ENCODE measurements at places on chromosomes 12 and 14. TPM values are rescaled to one million over a fixed set of nuclear protein-coding genes. Genes with fewer than 3 reads are reported as not detected.

RNFT2 gene
- total RNA-seq, result 6.6 TPM

LRRIQ1 gene
- total RNA-seq, result not detected

TGFB3 gene
- 200 TPM for total RNA-seq

FAM222A gene
- total RNA-seq, result 1.5 TPM

NFATC4 gene
- 93.4 TPM for total RNA-seq

TMEM63C gene
- 8.7 TPM for total RNA-seq

TAS2R20 gene
- 0.82 TPM for total RNA-seq

PRH2 gene
- not detected for total RNA-seq

BAG5 gene
- total RNA-seq, result 23.2 TPM

PLEKHD1 gene
- 0.08 TPM for total RNA-seq

AJUBA gene
- 56.5 TPM for total RNA-seq

DDN gene
- total RNA-seq, result 0.10 TPM

- no peaks in the 10 kb centered on the region for H3K27me3 ChIP-seq
- H3K36me3 ChIP-seq, result peaks cover 1% of the 10 kb centered on the region
- H3K27ac ChIP-seq, result peak overlapping the region; percentile 49
- no peak for DNase-seq
- H3K4me3 ChIP-seq, result no peak overlapping the region
- peaks cover 25% of the 10 kb centered on the region for H3K4me1 ChIP-seq
Observed at GRCh38 chr14:56002342-56002741, 115.9 kb upstream of the PELI2 start.

DNA sequence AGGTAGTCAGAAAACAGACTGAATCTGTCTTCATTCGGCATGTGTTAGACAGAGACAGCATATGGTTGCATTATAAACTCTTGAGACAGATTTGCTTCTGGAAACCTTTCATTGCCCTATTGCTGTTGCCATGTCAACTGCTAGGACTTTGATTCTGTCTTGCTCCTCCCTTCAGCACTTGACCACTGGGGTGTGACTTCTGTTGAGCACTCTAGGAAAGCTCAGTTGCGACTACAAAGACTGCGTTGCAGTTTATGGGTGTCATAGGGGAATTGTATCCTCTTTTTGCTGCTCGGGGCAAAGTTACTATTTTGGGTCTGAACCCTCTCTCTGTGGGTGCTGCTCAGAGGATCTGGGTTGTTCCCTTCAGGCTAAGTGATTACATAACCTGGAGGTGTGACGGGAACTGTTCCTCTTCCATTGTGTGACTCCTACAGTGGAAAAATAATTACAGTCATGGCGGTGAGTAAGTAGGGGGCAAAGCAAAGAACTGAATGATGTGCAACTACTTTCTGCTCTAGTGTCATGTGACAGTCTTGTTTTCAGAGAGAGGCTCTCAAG is 44.3 kb upstream of the TRIM9 start:
- H3K4me1 ChIP-seq, result no peaks in the 10 kb centered on the region
- H3K36me3 ChIP-seq, result peaks cover 2% of the 10 kb centered on the region
- no peaks in the 10 kb centered on the region for H3K27me3 ChIP-seq
- no peak overlapping the region for H3K4me3 ChIP-seq
- DNase-seq, result no peak
- H3K27ac ChIP-seq, result no peak overlapping the region

- no peak overlapping the region for H3K4me3 ChIP-seq
- H3K36me3 ChIP-seq, result no peaks in the 10 kb centered on the region
- no peaks in the 10 kb centered on the region for H3K4me1 ChIP-seq
- H3K27me3 ChIP-seq, result peaks cover 13% of the 10 kb centered on the region
- no peak overlapping the region for H3K27ac ChIP-seq
Observed at GRCh38 chr12:111386885-111387284, 18.0 kb upstream of the PHETA1 start.

- H3K27ac ChIP-seq, result peak overlapping the region; percentile 27
- H3K36me3 ChIP-seq, result peaks cover 18% of the 10 kb centered on the region
- H3K27me3 ChIP-seq, result no peaks in the 10 kb centered on the region
Observed at GRCh38 chr14:92726135-92726932, 22.1 kb downstream of the LGMN start.

GRCh38 chr14:98962118-98962517 is 309.9 kb downstream of the BCL11B start:
- H3K4me1 ChIP-seq, result peaks cover 3% of the 10 kb centered on the region
- no peaks in the 10 kb centered on the region for H3K36me3 ChIP-seq
- H3K27me3 ChIP-seq, result peaks cover 43% of the 10 kb centered on the region
- DNase-seq, result no peak
- H3K27ac ChIP-seq, result no peak overlapping the region
- no peak overlapping the region for H3K4me3 ChIP-seq

GRCh38 chr12:45517381-45517780 is 212.1 kb upstream of the ARID2 start:
- DNase-seq, result no peak
- H3K4me1 ChIP-seq, result no peaks in the 10 kb centered on the region
- peaks cover 6% of the 10 kb centered on the region for H3K27me3 ChIP-seq
- H3K4me3 ChIP-seq, result no peak overlapping the region
- no peak overlapping the region for H3K27ac ChIP-seq

- no peaks in the 10 kb centered on the region for H3K36me3 ChIP-seq
- no peak overlapping the region for H3K4me3 ChIP-seq
- H3K27me3 ChIP-seq, result peaks cover 2% of the 10 kb centered on the region
- peaks cover 21% of the 10 kb centered on the region for H3K4me1 ChIP-seq
Observed at GRCh38 chr12:124168016-124168786, 126.7 kb upstream of the RFLNA start.

DNA sequence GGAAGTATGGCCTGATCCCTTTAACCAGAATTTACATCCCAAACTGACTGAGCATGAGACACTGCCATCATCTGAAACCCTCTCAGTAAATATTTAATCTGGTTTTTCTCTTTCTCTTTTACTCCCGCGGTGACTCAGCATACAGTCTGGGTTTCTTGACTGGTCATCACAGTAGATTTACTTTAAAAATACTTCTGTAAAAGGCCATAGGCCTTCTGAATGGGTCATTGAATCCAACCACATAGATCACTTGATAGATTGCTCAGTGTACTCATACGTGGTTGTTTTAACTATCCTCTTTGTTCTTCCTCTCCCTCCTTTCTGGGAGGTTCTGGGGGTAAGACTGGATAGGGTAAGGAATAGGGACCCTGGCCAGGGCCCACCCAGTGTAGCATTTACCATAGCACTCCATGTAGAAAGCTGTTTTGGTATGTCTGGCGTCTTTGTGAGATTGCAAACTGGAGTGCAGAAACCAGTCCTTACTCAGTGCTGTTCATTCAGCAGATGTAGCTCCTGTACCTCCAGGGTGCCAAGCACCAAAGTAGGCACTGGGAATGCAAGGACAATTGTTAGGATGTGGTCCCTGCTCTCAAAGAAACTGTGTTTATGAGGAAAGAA is 165.7 kb downstream of the SRGAP1 start:
- H3K4me1 ChIP-seq, result peaks cover 68% of the 10 kb centered on the region
- DNase-seq, result no peak
- peak overlapping the region; percentile 77 for H3K27ac ChIP-seq

GRCh38 chr12:130288206-130288605 is 49.5 kb upstream of the PIWIL1 start:
- H3K4me1 ChIP-seq, result peaks cover 17% of the 10 kb centered on the region
- H3K27ac ChIP-seq, result peak overlapping the region; percentile 68
- no peak overlapping the region for H3K4me3 ChIP-seq
- no peaks in the 10 kb centered on the region for H3K27me3 ChIP-seq

- no peak for DNase-seq
- no peaks in the 10 kb centered on the region for H3K36me3 ChIP-seq
- peaks cover 41% of the 10 kb centered on the region for H3K4me1 ChIP-seq
- peak overlapping the region; percentile 95 for H3K27ac ChIP-seq
Observed at GRCh38 chr12:26195641-26196420, 458 bp downstream of the SSPN start.

- no peaks in the 10 kb centered on the region for H3K4me1 ChIP-seq
- no peak overlapping the region for H3K27ac ChIP-seq
- H3K4me3 ChIP-seq, result no peak overlapping the region
- H3K27me3 ChIP-seq, result peaks cover 35% of the 10 kb centered on the region
Observed at GRCh38 chr14:36605506-36605857, 23.1 kb upstream of the NKX2-8 start.

GRCh38 chr12:59086126-59086525 is 165.8 kb upstream of the LRIG3 start:
- H3K27me3 ChIP-seq, result no peaks in the 10 kb centered on the region
- peaks cover 58% of the 10 kb centered on the region for H3K4me1 ChIP-seq
- H3K36me3 ChIP-seq, result no peaks in the 10 kb centered on the region
- no peak for DNase-seq
- H3K4me3 ChIP-seq, result peak overlapping the region; percentile 6

- H3K27ac ChIP-seq, result no peak overlapping the region
- DNase-seq, result no peak
- no peaks in the 10 kb centered on the region for H3K36me3 ChIP-seq
- no peaks in the 10 kb centered on the region for H3K27me3 ChIP-seq
- peaks cover 6% of the 10 kb centered on the region for H3K4me1 ChIP-seq
Observed at GRCh38 chr14:84323450-84323849, 1206.5 kb upstream of the FLRT2 start.

DNA sequence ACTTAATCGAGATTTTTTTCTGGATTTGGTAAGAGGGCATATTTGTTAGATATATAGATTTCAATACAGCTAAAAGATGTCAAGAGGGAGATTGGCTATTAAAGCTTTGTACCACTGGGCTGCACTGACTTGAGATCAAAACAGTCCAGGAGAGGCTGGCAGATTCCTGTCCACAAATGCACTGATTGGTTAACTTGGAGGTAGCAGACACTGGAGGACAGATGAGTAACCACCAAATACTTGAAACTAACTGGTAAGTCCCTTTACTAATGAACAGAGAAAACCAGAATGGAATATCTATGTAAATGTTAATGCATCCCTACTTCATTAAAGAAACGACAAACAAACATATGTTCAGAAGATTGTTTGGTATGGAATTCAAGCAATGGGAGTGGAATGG is 416.6 kb downstream of the LRIG3 start:
- H3K27ac ChIP-seq, result no peak overlapping the region
- H3K4me1 ChIP-seq, result peaks cover 27% of the 10 kb centered on the region
- no peaks in the 10 kb centered on the region for H3K27me3 ChIP-seq
- H3K36me3 ChIP-seq, result no peaks in the 10 kb centered on the region
- H3K4me3 ChIP-seq, result no peak overlapping the region

DNA sequence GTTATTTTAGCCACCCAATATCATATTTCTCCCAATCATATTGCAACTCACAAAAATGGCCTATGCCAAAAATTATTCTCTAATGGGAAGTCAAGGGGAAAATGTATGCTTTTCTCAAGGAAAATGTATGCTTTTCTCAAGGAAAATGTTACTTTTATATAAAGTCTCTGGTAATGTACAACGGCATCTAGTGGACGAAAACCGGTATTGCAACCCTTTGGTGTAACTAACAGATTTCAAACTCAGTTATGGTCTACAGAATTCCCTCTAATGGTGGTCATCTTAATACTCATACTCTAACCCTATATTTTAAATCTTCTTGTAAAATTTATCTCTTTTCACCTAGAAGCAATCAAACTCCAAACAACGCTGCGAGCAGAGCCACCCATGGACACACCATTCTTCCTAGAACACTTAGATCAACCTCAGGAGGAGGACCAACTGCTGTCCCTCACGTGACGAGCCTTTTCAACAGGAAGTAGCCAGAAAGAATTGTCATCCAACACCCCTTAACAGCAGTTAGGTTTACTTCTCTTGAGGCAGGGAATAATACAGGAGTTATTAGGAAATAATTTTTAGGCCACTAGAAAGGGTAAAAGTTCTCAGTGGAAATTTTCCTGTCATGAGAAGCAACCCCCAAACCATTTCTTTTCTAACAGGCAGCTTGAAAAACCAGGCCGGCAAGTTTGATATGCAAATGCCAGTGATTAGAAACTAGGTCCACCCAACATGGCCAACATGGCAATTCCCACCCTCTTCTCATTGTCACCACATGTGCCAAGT is 20.1 kb downstream of the APOBEC1 start:
- H3K27me3 ChIP-seq, result peaks cover 9% of the 10 kb centered on the region
- DNase-seq, result no peak
- no peak overlapping the region for H3K4me3 ChIP-seq
- H3K27ac ChIP-seq, result no peak overlapping the region

- no peak for DNase-seq
- H3K4me3 ChIP-seq, result no peak overlapping the region
- no peak overlapping the region for H3K27ac ChIP-seq
- H3K27me3 ChIP-seq, result no peaks in the 10 kb centered on the region
- H3K36me3 ChIP-seq, result no peaks in the 10 kb centered on the region
Observed at GRCh38 chr12:15151161-15152091, 69.8 kb downstream of the RERG start.

- H3K4me3 ChIP-seq, result no peak overlapping the region
- no peak overlapping the region for H3K27ac ChIP-seq
- no peaks in the 10 kb centered on the region for H3K27me3 ChIP-seq
- DNase-seq, result no peak
- no peaks in the 10 kb centered on the region for H3K4me1 ChIP-seq
- peaks cover 2% of the 10 kb centered on the region for H3K36me3 ChIP-seq
Observed at GRCh38 chr12:56437430-56438176, 11.6 kb downstream of the TIMELESS start.

DNA sequence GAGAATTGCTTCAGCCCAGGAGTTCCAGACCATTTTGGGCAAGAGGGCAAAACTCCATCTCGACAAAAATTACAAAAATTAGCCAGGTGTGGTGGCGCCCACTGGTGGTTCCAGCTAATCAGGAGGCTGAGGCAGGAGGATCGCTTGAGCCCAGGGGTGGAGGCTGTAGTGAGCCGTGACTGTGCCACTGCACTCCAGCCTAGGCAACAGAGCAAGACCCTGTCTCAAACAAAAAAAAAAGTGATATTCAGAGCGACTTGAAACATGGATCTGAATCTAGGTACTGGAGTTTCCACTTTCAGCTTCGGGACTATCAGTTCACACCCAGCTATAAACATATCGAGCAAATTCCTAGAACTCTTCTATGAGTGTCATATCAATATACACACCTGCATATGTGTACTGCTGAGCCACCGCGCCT is 16.3 kb upstream of the RNF34 start:
- no peak for DNase-seq
- no peaks in the 10 kb centered on the region for H3K36me3 ChIP-seq
- no peak overlapping the region for H3K27ac ChIP-seq

All from chondrocyte (in vitro differentiated cells).